CD4-positive, alpha-beta T cell treated with Interleukin-10 for 1 hour (primary cell): ENCODE measurements at places on chromosomes 5 and 9.

- DNase-seq, result no peak
Measured at GRCh38 chr5:176676361-176676824, 29.1 kb downstream of the TSPAN17 start.

GRCh38 chr9:13144166-13144775 is 135.2 kb downstream of the MPDZ start:
- no peak for DNase-seq

GRCh38 chr5:69032009-69032408 is 61.8 kb upstream of the SLC30A5 start:
- no peak for DNase-seq

DNA sequence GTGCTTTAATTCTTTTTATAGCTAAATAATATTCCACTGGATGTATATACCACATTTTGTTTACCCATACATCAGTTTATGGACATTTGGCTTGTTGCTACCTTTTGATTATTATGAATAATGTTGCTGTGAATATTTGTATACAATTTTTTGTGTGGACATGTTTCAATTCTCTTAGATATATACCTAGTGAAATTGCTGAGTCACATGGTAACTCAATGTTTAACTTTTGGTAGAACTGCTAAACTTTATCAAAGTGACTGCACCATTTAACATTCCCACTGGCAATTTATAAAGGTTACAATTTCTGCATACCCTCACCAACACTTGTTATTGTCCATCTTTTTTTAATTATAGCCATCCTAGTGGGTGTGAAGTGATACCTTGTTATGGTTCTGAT is 22.1 kb downstream of the IL31RA start:
- DNase-seq, result no peak

DNA sequence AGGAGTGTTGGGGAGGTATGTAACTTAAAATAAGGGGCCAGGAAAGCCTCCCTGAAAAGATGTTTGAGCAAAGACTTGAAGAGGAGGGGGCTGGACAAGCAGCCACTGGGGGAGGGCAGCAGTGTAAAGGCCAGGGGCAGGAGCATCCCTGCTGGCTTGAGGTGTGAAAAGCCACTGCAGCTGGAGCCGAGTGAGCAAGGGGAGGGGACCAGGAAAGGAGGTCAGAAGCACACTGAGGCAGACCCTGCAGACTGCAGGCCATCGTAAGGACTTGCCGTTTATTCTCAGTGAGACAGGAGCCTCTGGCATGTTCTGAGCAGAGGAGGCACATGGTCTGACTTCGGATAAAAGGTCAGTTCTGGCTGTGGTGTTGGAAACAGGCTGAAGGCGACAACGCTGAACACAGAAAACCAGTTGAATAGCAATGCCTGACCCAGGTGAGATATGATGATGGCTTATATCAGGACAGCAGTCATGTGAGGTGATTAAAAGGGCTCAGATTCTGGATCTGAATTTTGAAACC is 10.2 kb upstream of the ERGIC1 start:
- no peak for DNase-seq

DNA sequence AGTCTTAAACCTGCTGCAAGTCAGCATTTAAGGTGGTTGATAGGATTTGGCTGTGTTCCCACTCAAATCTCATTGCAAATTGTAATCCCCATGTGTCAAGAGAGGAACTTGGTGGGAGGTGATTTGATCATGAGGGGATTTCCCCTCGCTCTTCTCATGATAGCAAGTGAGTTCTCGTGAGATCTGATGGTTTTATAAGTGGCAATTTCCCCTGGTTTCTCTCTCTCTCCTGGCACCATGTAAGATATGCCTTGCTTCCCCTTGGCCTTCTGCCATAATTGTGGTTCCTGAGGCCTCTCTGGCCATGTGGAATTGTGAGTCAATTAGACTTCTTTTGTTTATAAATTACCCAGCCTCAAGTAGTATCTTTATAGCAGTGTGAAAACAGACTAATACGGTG is 84.3 kb upstream of the SMC2 start:
- DNase-seq, result no peak

DNA sequence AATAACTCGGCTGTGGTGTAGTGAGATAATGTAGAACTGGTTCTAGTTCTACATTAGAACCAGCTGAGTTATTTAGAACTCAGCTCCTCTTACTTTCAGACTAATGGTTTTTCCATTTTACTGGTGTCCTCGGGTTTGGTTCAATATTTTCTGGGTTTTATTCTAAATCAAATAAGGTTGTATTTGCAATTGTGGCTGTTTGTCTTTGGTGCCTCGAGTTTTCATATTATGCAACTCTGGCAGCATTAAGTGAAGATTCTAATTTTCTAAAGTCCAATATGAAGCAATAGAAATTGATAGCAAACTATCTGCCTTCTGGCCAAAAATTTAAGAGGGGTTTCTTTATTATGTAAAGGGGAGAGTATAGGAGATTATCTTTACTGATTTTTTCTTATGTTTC is 19.0 kb downstream of the C6 start:
- no peak for DNase-seq

DNA sequence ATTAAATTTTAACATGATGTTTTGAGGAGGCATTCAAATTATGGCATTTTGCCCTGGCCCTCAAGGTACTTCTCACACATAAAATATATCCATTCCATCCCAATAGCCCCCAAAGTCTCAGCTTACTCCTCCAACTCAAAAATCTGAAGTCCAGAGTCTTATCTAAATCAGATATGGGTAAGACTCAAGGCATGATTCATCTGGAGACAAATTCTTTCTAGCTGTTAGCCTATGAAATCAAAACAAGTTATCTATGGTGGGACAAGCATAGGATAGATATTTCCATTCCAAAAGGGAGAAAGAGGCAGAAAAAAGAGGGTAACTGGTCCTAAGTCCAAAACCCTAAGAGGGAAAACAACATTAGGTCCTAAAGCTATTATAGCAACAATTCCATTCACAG is 408.4 kb downstream of the ZNF608 start:
- no peak for DNase-seq
